ENCODE measurements at places on chromosomes 16 and 17. TPM values are rescaled to one million over a fixed set of nuclear protein-coding genes. Genes with fewer than 3 reads are reported as not detected.

SLC5A11 gene
- total RNA-seq, result 0.64 TPM

GNGT2 gene
- total RNA-seq, result not detected

NR1D1 gene
- 36.4 TPM for total RNA-seq

PHOSPHO1 gene
- total RNA-seq, result not detected

LGALS9 gene
- total RNA-seq, result 93.1 TPM

CD300LF gene
- total RNA-seq, result not detected

GIT1 gene
- total RNA-seq, result 46.3 TPM

GJD3 gene
- 0.71 TPM for total RNA-seq

MPO gene
- total RNA-seq, result not detected

TEKT1 gene
- not detected for total RNA-seq

NTN3 gene
- total RNA-seq, result not detected

OR2C1 gene
- total RNA-seq, result not detected

CHD9 gene
- 69.5 TPM for total RNA-seq

SOCS3 gene
- 51.6 TPM for total RNA-seq

ABCC11 gene
- 0.56 TPM for total RNA-seq

NKD1 gene
- 0.20 TPM for total RNA-seq

WNT3 gene
- total RNA-seq, result 6.1 TPM

TEDC2 gene
- total RNA-seq, result 30.5 TPM

RDM1 gene
- 6.5 TPM for total RNA-seq

RNU2-1 gene
- 5,662 TPM for total RNA-seq

COL1A1 gene
- 9.4 TPM for total RNA-seq

NOG gene
- total RNA-seq, result 0.73 TPM

FN3K gene
- 13.4 TPM for total RNA-seq

ZC3H7A gene
- total RNA-seq, result 70.9 TPM

CDRT15L2 gene
- total RNA-seq, result not detected

KRT38 gene
- not detected for total RNA-seq

MYO15B gene
- total RNA-seq, result 78.6 TPM

MPP3 gene
- 19.9 TPM for total RNA-seq

ITGAL gene
- not detected for total RNA-seq

CTRL gene
- total RNA-seq, result 2.6 TPM

Measured in Calu3 (cell line).